ENCODE measurements at places on chromosomes 4 and X.

DNA sequence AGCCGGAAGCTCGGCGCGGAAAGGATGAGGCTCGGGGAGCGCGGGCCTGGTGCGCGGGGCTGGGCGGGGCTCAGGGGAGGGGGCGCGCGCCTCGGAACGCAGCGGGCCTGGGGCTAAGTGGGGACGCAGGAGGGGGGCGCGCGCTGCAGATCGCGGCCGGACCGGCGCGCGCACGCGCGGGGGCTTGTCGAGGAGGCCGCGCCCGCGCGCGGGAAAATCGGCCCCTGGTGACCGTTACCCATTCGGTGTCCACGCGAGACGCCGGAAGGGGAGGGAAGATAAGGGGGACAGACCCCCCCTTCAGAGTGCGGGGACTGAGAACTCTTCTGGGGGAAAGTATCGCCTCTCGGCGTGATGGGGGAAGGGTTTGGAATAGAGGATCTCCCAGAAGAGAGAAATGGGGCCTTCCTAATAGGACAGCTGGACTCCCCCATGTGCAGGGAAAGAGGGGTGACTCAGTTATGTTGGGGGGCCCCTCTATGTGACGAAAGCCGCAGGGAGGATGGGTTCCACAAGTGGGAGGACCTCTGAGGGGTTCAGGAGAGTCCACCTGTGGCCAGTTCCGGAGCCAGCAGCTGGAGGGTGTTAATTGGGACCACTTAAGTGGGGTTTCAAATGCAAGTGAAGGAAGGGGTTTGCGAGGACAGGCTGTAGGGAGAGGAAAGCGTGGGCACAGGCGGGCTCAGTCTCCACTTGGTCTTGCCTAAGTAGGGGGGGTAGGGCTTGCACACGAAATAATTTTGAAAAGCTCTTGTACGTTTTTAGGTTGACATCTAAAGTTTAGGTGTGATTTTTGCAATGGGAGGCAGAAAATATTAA is 584 bp downstream of the SUV39H1 start:
- no peak for DNase-seq

GRCh38 chr4:99991741-99992140 is 41.7 kb upstream of the H2AZ1 start:
- peak; percentile 25 for DNase-seq

- DNase-seq, result peak; percentile 64
These were observed 512 bp downstream of the NOP14 start for GRCh38 chr4:2962614-2963174.

GRCh38 chr4:189858435-189858834 is 82.2 kb upstream of the FRG1 start:
- DNase-seq, result no peak

DNA sequence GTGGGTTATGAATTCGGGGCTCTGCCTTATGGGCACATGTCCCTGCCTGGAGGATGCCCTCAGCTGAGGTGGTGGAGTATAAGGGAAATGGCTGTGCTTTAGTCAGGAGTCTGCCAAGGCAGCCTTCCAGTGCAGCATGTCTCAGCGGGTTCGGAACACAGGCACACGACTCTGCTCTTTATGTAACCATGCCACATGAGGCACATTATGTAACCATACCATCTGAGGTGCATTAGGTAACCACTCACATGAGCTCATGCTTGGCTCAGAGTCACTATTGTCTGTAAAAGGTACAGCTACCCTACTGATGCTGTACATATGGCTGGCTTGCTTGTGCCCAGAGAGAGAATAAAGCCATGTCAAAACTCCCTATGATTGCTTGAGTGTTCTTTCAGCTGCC is 723.6 kb downstream of the TRAM1L1 start:
- no peak for DNase-seq

DNA sequence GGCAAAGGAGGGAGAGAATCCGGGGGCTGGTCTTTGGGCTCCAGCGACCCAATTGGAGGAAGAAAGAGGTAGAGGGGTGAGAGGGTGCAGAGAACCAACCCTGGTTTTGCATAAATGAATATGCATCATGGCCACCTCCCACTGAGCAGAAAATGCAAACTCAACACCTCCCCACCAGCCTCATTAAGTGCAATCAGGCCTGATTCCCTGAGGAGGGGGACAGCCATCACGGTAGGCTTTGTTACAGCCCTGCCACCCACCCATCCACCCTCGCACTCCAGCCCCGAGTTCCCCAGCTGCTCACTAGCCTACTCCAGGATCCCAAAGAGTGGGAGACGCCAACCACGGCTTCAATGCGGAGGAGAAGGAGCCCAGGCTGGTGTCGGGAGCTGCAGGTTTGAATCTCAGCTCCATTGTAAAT is 48.3 kb upstream of the MAN2B2 start:
- no peak for DNase-seq

GRCh38 chr4:73869130-73870055 is at the start of gene CXCL1:
TSS of gene CXCL1 (plus strand) at chr4:73869393. CDS start at chr4:73869471, 78 bp downstream.
- peak; percentile 63 for DNase-seq

GRCh38 chrX:48196745-48197201 is at the start of gene SSX5:
TSS of gene SSX5 (minus strand) at chrX:48196795. CDS start at chrX:48195358, 1,437 bp downstream.
- DNase-seq, result no peak

- DNase-seq, result no peak
These were observed 77.1 kb downstream of the CNOT6L start for GRCh38 chr4:77742054-77742453.

DNA sequence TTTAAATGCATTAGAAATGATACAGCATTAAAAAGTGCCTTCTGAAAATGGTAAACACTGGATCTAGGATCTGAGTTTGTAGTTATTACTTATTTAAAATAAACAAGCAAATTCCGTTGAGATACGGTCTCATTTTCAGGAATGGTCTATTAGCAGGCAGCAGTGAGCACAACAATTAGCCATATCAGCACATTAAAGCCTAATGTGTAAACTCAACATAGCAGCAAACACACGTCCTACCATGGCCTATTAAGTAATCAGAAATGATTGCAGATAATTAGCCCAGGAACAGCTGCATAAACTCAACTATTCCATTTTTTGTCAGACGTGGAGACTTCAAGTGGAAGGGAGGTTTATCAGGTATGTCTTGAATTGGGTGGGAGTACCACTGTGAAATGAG is 61.8 kb downstream of the NEIL3 start:
- DNase-seq, result no peak

DNA sequence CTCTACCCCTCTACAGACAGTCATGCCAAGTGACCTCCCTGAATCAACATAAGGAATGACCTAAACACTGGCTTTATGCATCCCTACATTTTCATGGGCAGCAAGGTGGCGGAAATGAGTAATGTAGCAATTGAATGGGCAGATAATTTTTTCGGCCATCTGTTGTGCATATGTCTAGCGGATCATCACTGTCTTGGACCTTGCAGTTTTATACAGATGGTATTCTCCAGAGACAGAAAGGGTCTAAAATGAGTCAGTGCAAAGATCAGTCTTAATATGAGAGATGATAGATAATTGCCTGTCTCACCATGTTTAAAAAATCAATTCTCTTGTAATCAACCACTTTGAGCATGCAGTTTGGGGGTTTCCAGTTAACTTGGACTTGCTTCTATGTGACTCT is 177.3 kb upstream of the DKK2 start:
- DNase-seq, result no peak

- no peak for DNase-seq
These were observed 2.8 kb downstream of the SOD3 start for GRCh38 chr4:24798036-24798610.

- no peak for DNase-seq
These were observed 148.0 kb downstream of the USP46 start for GRCh38 chr4:52510939-52511565.

GRCh38 chr4:77308843-77309242 is 151.8 kb downstream of the CCNG2 start:
- peak; percentile 54 for DNase-seq

GRCh38 chr4:146981651-146982050 is 36.0 kb upstream of the TTC29 start:
- DNase-seq, result peak; percentile 61

DNA sequence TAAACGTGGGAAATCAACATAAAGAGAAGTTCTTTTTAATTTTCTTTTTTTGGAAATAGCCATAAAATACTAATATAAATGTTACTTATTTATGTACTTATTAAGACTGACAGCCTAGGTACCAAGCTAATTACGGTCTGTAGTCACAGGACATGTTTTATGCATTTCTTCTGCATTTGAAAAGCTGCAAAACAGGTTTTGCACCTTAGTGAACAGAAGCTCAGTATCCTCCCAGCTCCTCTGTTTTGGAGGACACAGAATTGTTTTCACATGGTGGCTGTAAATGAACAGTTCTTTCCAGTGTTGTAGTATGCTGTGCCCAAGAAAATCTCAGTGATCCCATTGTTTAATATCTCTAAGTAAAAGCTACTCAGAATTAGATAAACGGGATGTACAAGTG is 1788.0 kb upstream of the TENM3 start:
- no peak for DNase-seq

DNA sequence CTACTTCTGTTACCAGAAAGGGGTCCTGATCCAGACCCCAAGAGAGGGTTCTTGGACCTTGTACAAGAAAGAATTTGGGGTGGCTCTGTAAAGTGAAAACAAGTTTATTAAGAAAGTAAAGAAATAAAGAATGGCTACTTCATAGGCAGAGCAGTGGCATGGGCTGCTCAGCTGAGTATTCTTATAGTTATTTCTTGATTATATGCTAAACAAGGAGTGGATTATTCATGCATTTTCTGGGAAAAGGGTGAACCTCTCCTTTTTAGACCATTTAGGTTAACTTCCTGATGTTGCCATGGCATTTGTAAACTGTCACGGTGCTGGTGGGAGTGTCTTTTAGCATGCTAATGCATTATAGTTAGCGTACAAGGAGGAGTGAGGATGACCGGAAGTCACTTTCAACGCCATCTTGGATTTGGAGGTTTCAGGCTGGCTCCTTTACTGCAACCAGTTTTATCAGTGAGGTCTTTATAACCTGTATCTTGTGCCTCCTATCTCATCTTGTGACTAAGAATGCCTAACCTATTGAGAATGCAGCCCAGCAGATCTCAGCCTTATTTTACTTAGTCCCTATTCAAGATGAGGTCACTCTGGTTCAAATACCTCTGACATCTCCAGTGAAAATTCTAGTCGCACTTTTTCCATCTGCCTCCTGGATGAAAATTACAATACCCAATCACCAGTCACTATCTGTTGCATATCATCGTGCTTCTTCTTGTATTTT is 15.5 kb upstream of the TDO2 start:
- no peak for DNase-seq

All from cardiac muscle cell (in vitro differentiated cells and primary cell).